ENCODE measurements at places on chromosomes 1 and 21.
A peak's percentile ranks its signal among the peaks of the same experiment; 100 is the strongest.

GRCh38 chr1:47722909-47723580, 274.1 kb downstream of the TRABD2B start:
- no peak for DNase-seq

DNA sequence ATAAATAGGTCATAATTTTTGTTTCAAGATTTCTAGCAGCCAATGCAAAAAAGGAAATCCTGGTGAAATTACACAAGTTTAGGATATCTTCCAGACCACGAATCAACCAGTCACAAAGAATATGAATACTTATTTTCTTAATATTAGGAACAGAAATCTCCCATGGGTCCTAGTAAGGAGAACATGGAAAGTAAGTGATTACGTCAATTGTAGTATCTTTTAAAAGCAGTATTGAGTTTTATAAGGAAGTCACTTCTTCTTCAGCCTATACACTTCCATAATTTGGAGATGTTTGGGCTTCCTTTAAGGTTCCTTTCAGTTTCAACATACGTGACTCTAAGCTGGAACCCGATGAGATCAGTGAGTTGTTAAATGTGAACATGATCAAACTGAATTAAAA, 534.5 kb downstream of the USP25 start:
- DNase-seq: no peak

DNA sequence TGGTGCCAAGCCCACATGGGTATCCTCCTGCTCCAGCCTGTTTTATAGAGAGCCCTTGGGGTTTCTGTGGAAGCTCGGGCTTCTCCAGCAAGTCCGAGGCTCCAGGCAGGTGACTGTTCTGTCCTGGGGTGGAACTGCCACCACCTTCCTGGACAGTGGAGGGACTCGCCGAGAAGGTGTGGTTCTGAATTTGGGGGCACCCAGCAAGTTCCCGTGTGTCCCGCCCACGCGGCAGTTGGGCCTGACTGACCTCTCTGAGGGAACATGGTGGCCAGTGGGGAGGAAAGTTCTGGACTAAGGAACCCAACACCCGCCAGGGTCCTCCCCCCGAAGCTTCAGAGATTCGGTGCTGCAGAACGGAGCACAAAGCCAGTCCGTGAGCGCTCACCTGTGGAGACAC, 158.1 kb upstream of the C1orf174 start:
- DNase-seq: no peak

DNA sequence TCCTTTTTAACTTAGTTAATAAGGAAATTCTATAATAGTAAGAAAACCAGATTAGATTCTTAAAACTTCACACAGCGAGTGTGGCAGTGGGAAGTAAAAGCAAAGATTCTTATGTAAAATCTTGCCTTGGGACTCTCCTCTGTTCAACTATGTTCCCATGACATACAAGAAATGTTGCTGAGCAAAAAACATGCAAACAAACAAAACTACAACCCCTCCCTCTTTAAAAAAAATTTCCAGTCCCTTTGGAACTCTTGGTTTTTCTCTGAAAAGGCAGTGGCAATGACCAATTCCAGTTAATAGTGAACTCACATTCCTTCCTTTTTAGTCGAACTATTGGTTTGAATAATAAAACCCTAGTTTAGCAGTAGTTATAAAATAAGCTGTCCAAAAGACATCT, 453.1 kb upstream of the ZRANB2 start:
- DNase-seq: no peak

DNA sequence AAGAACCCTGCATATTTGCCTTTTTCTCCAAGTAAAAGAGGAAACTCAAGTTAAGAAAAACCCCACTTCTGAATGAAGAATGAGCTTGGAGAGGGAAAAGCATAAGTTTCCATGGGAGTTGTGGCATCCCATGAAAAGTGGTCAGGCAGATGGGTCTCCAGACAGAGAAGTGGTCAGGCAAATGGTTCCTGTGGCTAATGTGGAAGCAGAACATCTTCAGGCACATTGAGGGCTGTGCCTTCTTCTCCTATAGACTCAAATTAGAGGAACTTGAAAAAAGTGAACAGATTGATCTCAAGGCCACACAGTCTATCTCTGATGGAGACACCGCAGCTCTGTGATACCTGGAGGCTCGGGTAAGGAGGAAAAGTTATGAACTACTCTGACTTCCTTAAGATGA, 55.7 kb upstream of the KIRREL1 start:
- no peak for DNase-seq

DNA sequence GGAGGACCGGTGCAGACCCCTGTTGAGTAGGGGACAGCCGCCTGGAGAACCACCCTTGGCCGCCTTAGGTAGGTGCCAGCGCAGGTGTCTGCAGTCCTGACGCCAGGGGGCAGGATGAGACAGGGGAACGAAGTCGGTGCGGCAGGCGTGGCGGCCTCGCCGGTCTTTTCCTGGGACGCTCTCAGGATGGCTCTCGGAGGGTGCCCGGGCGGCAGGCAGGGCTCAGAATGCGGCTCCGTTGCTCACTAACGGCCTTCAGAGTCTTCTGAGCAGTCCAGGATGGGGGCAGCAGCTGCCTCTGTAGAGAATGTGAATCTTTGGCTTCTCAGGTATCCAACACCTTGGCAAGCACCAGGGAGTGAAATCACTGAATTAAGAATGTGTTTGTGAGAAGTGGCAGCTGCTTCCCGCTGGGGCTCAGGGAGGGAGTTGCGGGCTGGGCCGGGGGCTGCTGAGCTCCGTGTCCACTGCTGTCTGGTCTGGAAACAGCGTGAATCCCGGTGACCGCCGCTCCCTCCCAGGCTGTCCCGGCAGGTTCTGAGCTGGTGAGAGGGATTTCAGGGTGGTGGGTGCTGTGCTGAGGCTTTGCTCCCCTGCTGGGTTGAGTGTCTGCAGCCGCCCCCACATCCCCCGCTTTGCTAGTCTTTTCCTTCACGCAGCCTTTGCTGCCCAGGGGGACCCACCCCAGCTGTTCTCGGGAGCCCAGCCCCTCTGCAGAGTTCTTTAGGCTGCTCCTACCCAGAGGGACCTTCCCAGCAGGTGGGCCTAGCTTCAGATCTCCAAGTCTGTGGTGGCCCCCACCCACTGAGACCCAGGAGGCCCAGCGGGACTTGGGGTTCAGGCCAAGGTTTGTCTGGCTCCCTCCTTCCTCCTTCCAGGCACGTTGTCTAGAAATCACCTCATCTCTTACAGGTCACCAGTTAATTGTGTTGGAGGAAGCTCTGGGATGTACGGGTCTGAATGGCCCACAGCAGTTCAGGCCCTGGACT, 11.1 kb upstream of the C1orf174 start:
- DNase-seq: peak; percentile 76

GRCh38 chr1:66022904-66023620, 230.4 kb downstream of the PDE4B start:
- no peak for DNase-seq

GRCh38 chr1:202007805-202008489, 2.4 kb upstream of the ELF3 start:
- DNase-seq: no peak

DNA sequence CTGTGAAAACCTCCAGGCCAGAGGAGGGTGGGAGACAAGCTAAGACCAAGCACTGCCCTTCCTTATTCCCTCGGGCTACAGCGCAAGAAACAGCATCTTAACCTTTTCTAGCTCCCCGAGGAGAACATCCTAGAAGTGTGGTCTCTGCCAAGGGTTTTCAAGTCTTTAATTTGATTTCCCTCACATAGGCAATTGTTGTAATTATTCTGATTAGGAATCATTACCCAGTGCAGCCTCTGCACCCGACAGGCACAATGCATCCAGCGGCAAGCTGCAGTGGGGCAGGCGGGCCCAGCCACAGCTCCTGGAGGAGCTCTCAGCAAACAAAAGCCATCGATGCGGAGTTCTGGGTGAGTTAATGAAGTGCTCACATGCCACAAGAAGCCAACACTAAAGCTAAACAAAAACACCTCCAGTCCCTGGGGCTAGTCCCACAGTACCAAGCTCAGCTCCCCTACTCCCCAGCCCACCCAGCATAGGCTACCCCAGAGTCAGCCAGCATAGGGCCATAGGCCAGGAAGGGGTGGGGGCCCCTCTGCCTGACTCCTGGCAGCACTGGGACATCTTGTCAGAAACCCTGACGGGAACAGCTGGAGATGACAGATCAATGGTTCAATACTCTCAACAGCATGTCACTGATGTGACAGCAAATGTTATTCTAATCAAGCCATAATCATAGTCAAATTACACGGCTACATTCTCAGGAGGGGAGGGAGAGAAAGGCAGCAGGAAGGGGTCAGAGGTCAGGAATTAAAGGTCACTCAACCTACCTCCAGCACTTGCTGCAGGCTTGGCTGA, 42.5 kb downstream of the ERI3 start:
- DNase-seq: no peak

GRCh38 chr1:111204201-111204982, 3.9 kb upstream of the DENND2D start:
- DNase-seq: peak; percentile 73

GRCh38 chr1:151175863-151176262, at the start of gene TMOD4:
TMOD4 (minus strand) TSS chr1:151175981; CDS start chr1:151174875, 1,106 bp downstream.
- DNase-seq: no peak

DNA sequence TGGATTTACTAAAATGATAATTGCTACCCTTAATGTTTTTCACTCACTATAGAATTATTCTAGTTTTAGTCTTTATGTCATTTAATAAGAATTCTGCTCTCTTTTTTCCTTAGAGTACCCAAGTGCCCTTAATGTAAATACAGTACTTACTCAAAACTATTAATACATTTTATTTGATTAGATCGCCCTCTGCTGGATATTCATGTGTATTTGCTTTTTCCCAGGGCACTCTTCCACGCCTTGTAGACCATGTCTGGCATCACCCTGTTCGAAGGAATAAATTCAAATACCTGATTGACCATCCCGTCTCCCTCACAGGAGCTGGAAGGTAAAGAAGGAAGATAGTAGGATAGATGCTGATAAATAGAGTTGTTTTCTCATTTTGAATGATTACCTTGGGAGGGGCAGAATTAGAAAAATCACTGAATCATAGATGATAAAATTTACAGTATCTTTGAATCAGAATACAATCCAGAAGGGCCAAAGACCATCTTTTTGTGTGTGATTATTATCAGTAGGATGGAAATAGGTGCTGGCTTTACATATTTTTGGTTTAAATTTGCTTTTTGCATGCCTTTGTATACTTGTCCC, 4.1 kb downstream of the AXDND1 start:
- no peak for DNase-seq

DNA sequence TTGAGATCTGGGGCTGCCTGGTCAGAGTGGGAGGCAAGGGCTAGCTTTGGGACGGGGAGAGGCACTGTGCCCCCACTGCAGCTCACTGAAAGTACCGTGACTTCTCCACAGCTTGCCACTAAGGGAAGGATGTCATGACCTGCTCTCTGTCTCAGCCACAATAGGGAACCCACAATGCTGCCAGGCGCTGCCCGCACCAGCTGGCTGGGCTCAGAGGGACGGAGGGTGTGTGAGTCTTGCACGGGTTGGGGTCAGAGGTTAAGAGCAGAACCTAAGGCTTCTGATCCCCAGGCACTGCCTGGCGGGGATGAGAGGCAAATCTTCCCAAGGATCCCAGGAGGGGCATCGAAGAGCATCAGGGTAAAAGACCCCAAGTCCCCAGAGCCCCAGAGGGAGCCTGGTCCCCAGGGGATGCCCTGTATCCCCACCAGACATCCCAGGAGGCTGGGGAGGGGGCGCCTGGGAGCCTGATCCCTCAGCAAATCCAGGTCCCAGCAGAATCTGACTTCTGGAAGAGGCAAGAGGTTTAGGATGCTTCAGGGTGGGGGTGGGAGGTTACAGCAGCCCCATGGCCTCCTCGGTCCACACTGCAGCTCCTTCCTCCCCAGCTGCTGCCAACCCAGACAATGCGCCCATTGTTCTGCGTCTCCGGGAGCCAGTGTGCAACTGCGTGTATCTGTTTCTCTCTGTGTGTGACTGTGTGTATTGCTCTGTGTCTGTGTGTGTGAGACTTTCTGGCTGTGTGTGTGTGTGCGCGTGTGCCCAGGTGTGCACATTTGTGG, 2.0 kb upstream of the MARCKSL1 start:
- DNase-seq: peak; percentile 31

- no peak for DNase-seq
Measured at GRCh38 chr1:61052395-61053225, 29.8 kb upstream of the NFIA start.

- no peak for DNase-seq
Measured at GRCh38 chr1:48039088-48040054, 42.2 kb upstream of the TRABD2B start.

DNA sequence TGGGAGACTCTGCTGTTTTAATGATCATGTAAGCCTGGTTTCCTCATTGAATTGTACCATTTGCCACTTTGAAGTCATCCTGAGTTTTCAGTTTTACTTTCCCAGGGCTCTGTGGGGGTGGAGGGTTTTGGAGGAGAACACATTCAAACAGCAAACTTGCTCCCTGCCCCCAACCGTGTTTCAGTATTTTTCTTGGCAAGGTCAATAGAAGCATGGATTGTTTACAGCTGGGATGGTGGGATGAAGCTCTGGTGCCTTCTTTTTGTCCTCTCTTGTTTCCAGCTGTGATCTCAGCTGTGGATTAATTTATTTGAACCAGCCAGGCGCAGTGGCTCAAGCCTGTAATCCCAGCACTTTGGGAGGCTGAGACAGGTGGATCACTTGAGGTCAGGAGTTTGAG, 54.3 kb upstream of the SERBP1 start:
- DNase-seq: no peak

- no peak for DNase-seq
Measured at GRCh38 chr1:5961601-5962000, 30.6 kb downstream of the NPHP4 start.

- no peak for DNase-seq
Measured at GRCh38 chr1:86263101-86263500, 106.5 kb upstream of the COL24A1 start.

- DNase-seq: no peak
Measured at GRCh38 chr1:156748670-156749418, 2.6 kb downstream of the HDGF start.

- DNase-seq: no peak
Measured at GRCh38 chr1:107594536-107594935, 370.4 kb downstream of the VAV3 start.

GRCh38 chr1:63486629-63487028, 36.4 kb downstream of the ITGB3BP start:
- no peak for DNase-seq

DNA sequence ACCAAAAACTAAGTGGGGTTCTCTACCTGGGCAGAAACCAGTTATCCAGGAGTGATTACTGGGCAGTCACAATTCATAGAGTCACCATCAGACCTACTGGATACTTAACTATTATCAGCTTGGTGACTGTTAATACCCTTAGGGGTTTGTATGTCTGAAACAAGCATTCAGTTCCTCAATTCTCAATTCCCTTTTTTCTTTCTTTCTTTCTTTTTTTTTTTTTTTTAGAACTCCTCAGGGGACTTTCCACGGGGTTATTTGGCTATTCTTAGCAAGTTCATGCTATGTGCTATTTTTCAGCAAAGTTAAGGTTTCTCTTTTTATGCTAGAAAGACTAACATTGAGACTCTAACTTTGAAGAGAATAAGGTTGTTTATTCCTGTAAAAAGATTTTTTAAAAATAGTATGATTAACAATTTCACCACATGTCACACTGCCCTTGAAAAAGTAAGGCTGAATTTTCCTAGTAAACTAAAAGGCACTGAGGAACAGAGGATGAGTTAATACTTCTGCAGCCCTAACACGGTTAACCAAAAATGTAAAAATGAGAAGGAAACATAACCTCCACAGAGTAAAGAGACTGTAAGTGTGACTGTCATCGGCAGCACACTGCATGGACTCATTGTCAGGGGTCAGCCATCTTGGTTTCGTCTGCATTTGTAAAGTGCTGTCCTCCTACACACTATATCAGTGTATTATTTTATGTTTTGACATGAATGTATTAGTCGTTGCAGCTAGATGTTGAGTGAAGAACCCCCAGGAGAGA, 310.2 kb downstream of the NTNG1 start:
- DNase-seq: no peak

GRCh38 chr1:225131869-225132268, 202.4 kb downstream of the DNAH14 start:
- no peak for DNase-seq

All from activated naive CD8-positive, alpha-beta T cell treated with anti-CD3 and anti-CD28 coated beads for 36 hours (primary cell).